ENCODE measurements at places on chromosomes 2 and 18. TPM values are rescaled to one million over a fixed set of nuclear protein-coding genes. Genes with fewer than 3 reads are reported as not detected.

The ERICH2 gene
- 5.2 TPM for total RNA-seq

The SERPINB3 gene
- not detected for total RNA-seq

The MC4R gene
- total RNA-seq, result not detected

The RFX8 gene
- 0.24 TPM for total RNA-seq

The ZNF892 gene
- total RNA-seq, result 3.3 TPM

The KCNJ13 gene
- total RNA-seq, result not detected

The CCDC178 gene
- not detected for total RNA-seq

The APCDD1 gene
- total RNA-seq, result 40.4 TPM

The PMAIP1 gene
- total RNA-seq, result 0.67 TPM

The PPP4R3B gene
- 37.2 TPM for total RNA-seq

The MITD1 gene
- total RNA-seq, result 17.3 TPM

The ERLEC1 gene
- 74.1 TPM for total RNA-seq

The RAPH1 gene
- total RNA-seq, result 82.8 TPM

The ANKRD39 gene
- total RNA-seq, result 9.9 TPM

The CFC1 gene
- not detected for total RNA-seq

The FZD7 gene
- 2.6 TPM for total RNA-seq

The BCL11A gene
- 4.3 TPM for total RNA-seq

The OSBPL6 gene
- 35.4 TPM for total RNA-seq

The SYT4 gene
- 0.17 TPM for total RNA-seq

The SNED1 gene
- total RNA-seq, result 37.2 TPM

The EVX2 gene
- not detected for total RNA-seq

The SAP130 gene
- total RNA-seq, result 9.8 TPM

The MAP3K19 gene
- total RNA-seq, result 3.2 TPM

The AFF3 gene
- 85.8 TPM for total RNA-seq

The LYPD6B gene
- 6.7 TPM for total RNA-seq

The HTR2B gene
- total RNA-seq, result 0.37 TPM

The ACADL gene
- total RNA-seq, result 41.8 TPM

The C1GALT1C1L gene
- total RNA-seq, result not detected

The FOXD4L1 gene
- total RNA-seq, result 1.6 TPM

The ARHGAP15 gene
- 12.4 TPM for total RNA-seq

The RBKS gene
- total RNA-seq, result 2.9 TPM

The CTLA4 gene
- 2.9 TPM for total RNA-seq

The C2orf78 gene
- total RNA-seq, result not detected

Measured in upper lobe of left lung (tissue), 6 donors.